ENCODE measurements at places on chromosomes 5 and 9.

- DNase-seq = peak; percentile 38
Observed at GRCh38 chr5:176365351-176366231, at the start of gene ARL10. Gene ARL10 (plus strand): TSS chr5:176365487. CDS start chr5:176365564, 77 bp downstream.

DNA sequence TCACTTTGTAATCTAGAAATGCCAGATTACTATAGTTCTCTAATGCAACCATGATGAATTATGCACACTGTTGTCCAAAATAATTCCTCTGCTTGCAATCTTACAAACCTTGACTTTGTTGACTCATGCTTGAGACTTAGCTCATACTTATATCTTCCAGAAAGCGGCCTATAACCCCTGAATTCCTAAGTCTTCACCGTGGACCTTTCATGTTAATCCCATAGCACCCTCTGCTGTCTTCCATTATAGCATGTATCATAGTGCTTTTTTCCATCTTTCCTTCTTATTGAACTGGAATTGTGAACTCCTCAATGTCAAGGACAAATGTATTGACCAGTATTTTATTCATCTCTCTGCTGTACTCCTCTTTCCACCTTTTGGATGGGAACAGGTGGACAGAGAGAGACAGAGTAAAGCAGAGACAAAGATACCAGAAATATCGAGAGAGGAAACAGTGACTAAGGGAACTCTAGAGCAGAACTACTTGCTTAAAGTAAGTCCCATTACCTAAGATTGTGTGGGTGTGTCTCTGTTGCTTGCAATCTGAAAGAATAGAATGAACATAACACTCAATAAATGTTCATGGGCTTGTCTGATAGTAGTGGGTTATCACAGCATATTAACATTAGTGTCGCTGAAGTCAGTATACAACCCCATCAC, 110.0 kb downstream of the LURAP1L start:
- DNase-seq = no peak

- no peak for DNase-seq
Observed at GRCh38 chr5:173321886-173322285, 6.3 kb downstream of the STC2 start.

DNA sequence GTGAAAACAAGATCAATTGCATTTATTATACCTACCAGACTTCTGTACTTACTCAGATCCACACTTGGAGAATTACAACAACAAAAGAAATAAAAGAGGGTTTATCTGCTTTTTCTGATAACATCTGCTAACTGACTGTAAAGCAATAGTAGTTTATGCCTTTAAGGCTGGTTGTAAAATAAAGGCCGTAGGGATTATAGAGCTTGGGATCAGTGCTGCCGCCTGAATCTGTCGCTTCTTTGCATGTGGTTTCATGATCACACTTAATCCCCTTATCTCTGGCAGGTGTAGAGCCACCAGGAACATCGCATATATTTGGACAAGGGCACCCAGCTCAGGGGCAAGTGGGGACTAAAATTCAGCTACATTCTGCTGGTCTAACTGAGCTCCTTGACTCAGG, 146.7 kb downstream of the CCDC192 start:
- no peak for DNase-seq

DNA sequence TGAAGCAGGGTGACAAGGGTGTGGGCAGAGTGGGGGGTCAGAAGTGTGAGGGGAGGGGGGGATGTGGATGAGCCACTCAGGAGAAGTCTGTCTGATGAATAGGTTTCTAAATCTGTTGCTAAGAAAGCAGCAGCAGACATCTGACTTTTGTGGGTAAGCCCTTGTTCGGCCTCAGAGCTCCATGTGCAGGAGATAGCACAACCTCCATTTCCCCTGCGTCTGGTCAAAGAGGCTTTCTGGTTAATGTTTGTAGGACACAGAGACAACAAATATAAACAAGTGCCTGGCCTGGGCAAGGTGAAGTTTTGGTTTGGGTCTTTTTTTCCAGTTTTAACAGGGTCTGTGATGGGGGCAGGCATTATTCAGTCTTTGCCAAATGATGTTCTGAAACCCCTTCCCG, 57.0 kb upstream of the GNE start:
- no peak for DNase-seq

DNA sequence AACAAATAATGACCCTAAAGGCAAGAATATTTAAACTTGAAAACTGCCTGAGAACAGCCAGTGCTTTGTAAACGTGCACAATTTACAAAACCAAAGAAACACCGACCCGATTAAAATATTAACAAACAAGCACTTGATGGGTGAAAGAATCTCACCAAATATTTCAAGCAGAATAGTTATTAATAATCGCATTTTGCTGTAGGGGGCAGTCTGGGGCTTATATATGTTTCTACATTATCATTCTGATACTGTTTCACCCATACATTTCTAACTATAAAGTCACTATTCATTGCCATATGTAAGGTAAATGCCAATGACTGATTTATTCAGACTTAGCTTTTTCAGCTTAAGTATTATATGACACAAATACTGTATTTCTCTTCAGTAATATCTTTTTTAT, 37.7 kb downstream of the UBAP2 start:
- DNase-seq = no peak

GRCh38 chr5:129698661-129699060, 49.2 kb upstream of the MINAR2 start:
- no peak for DNase-seq

- DNase-seq = no peak
Observed at GRCh38 chr5:154714266-154714986, 40.8 kb upstream of the LARP1 start.

DNA sequence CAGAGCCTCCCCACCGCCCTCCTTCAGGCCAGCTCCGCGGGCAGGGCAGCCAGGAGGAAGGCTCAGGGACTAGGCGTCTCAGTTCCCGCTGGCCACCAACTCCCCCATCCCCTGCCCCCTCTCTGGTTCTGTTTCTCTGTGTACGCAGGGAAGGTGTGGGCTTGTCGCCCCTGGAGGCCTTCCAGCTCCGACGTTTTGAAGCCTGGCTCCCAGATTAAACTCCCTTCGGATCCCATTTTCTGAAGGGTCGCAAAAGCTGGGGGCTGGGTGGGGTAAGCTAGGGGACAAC, 346 bp downstream of the ATOX1 start:
- DNase-seq = no peak

GRCh38 chr9:121863955-121864354, 212.5 kb downstream of the DAB2IP start:
- DNase-seq = no peak

GRCh38 chr9:98370300-98370975, 115.0 kb upstream of the TBC1D2 start:
- DNase-seq = no peak

DNA sequence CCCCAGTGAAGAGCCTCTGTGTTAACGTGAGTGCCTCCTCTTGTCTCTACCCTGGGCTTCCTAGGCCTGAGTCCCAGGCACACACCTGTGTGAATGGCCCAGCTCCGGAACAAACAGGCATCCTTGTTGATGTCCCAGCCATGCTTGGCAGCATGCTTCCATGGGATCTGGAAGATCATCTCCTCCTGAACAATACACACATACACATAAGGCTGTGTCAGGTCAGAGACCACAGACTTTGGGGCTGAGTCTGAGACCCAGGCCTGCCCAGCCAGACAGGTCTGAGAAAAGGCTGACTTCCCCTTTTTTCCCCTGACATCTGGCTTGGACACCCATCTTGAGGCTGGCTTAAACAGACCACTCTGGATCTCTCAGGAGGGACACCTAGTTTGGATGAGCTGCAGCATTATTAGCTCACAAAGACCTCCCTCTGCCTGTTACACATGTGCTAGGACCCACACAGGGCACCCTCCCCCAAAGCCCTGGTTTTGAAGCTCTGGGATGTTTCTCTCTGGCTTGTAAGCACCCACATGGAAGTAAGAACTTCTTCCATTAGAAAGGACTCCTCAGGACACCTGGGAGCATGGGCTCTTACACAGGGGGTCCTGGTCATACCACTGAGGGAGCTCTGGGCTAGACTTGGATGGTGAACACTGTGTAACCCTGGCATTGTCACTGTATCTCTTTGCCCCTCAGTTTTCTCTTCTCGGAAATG, 2.6 kb downstream of the IRF1 start:
- DNase-seq = no peak

GRCh38 chr9:111179577-111179976, 141.3 kb upstream of the LPAR1 start:
- no peak for DNase-seq

DNA sequence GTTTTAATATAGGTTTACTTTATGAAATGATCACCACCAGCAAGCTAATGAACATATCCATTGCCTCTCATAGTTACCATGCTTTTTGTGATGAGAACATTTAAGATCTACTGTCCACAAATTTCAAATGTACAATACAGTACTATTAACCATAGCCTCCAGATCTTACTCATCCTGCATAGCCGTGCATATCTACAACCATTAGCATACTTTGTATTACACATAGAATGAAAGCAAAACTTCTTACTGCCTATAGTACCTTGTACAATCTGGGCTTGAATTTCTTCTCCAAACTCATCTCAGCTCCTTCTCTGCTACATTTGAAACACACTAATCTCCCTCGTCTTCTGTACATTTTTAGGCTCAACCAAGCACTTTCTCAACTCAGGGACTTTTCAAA, 510.6 kb downstream of the PRR16 start:
- no peak for DNase-seq

- no peak for DNase-seq
Observed at GRCh38 chr5:34526682-34527305, 129.3 kb upstream of the RAI14 start.

GRCh38 chr5:129857116-129857515, 47.1 kb upstream of the CHSY3 start:
- DNase-seq = no peak

DNA sequence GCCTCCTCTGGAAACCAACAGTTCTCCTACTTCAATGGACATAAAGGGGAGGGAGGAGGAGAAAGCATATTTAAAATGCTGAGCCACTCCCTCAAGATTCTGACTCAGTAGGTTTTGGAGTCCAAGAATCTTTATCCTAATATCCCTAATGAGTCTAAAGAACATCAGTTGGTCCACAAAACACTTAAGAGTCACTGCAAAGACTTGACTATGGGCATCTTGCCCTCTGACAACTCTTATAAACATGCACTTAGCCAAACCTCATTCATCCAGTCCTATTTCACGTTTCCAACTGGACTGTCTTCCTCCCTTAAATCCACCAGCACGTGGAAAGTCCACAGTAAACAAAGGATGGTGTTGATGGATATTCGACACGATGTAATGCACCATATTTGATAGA, 172.5 kb downstream of the FAM114A2 start:
- no peak for DNase-seq

GRCh38 chr9:13967438-13967837, 346.5 kb downstream of the NFIB start:
- no peak for DNase-seq

- no peak for DNase-seq
Observed at GRCh38 chr9:124782661-124783574, 6.0 kb downstream of the OLFML2A start.

DNA sequence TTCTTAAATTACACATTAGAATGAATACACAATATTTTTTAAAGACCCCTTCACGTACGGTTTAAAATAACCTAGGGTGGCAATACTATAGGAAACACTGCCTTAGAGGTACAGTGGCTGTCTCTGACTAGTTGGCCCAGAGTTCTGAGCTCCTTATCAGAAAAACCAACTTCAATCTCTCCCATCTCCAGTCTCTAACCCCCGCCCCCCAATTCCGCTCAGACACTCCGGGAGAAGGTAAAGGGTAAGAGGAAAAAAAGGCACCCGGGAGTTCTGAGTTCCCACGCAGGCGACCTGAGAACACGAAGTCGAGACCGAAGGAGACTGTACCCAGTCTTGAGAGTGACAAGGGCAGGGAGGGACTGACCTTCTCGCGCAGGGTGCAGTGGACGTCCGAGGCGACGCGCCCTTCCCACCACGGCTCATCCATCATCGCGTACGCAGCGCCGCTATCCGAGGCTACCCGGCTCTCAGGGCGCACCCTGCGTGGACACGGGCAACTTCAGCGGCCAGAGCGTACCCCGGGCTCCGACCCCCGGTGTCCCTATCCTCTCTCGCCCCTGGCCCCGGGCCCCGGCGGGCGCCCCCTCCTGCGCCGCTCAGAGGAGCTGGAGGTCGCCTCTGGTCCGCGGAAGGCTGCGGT, 752 bp downstream of the CCNJL start:
- no peak for DNase-seq

DNA sequence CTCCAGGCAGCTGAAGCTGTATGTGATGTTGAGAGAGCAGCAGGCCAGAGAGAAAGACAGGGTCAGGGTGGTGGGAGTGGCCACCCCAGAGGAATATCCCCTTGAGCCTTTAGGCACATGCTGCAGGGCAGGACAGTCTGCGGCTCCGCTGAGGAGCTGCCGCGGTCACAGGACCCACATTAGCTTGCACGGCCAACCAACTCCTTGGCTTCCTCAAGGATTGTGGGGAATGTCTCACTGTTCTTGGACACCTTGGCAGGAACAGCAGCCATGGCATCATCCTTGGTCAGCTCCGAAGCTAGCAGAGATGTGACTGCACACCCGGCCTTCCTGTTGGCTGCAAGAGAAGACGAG, 27.8 kb downstream of the PCDHGC5 start:
- DNase-seq = no peak

DNA sequence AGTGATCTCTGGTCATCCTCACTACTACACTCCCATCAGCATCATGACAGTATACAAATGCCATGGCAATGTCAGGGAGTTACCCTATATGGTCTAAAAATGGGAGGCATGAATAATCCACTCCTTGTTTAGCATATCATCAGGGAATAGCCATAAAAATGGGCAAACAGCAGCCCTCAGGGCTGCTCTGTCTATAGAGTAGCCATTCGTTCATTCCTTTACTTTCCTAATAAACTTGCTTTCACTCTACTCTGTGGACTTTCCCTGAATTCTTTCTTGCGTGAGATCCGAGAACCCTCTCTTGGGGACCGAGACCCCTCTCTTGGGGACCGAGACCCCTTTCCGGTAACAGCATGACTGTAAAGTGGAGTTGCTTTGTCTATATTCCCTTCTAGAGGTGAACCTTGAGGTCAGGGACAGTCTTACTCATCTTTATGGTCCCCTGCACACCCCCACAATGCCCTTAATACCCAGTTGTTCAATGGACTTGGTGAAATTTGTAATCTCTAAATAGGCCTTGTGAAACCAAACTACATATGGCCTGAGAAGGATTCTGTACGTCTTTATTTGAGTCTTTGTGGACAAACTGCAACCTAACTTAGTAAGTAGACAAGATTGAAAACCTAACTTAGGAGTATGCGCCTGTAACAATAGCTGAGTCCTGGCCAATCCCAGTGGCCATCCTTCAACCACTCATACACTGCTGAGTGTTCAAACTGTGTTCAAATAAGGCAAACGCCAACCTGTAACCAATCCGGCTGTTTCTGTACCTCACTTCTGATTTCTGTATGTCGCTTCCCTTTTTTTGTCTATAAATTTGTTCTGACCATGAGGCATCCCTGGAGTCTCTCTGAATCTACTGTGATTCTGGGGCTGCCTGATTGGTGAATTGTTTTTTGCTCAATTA, 32.3 kb upstream of the UBTD2 start:
- no peak for DNase-seq

DNA sequence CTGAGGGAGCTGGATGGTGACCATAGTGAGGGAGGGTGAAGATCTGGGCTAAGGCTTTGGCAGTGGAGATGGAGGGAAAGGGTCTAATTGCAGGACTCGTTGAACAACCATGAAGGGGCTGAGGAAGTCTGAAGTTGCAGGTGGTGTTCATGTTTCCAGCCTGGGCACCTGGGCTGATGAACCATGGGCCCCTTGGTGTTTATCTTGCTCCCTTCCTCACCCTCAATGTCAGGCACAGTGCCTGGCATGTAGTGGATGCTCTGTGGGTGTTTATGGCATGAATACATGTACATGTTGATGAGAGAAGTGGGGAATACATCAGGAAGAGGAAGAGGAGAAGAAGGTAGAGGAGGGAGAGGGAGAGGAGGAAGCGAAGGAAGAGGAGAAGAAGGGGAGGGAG, 31.3 kb upstream of the COL15A1 start:
- no peak for DNase-seq

- no peak for DNase-seq
Observed at GRCh38 chr5:172144291-172144815, 43.7 kb downstream of the STK10 start.
